IMR-90 (cell line): ENCODE measurements at places on chromosomes 11 and 22. TPM values are rescaled to one million over a fixed set of nuclear protein-coding genes. Genes with fewer than 3 reads are reported as not detected.

SMTNL1 gene
- not detected in 2 replicates for total RNA-seq

DNA sequence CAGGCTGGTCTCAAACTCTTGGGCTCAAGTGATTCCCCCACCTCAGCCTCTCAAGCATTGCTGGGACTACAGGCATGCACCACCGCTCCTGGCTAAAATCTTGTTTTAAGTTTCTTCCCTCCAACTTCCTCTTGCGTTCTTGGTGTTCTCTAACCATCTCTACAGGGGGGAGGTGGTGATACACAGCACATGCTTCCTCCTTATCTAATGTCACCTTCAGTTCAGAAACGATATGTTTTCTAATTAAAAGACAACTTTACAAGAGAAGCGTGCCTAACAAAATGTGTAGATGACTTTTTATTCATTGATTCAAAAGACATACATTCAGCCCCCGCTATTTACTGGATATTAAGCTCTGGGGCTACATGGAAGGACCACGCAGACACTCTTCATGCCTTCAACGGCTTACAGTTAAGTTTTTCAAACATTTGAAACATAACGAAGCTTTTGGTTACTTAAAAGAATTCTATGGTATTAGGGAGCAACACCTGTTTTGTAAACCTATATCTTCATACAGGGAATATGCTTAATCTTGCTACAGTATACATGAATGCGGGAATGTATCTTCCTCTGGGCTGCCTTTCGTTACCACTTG, 933 bp upstream of the DLAT start:
- no peaks in the 10 kb centered on the region for H3K4me1 ChIP-seq
- peak overlapping the region; percentile 70 for H3K4me3 ChIP-seq
- H3K36me3 ChIP-seq: peaks cover 8% of the 10 kb centered on the region

GRCh38 chr11:111162305-111162704, 83.2 kb upstream of the POU2AF2 start:
- peak; percentile 59 for DNase-seq
- H3K36me3 ChIP-seq: no peaks in the 10 kb centered on the region
- H3K27me3 ChIP-seq: no peaks in the 10 kb centered on the region
- H3K4me1 ChIP-seq: no peaks in the 10 kb centered on the region

DNA sequence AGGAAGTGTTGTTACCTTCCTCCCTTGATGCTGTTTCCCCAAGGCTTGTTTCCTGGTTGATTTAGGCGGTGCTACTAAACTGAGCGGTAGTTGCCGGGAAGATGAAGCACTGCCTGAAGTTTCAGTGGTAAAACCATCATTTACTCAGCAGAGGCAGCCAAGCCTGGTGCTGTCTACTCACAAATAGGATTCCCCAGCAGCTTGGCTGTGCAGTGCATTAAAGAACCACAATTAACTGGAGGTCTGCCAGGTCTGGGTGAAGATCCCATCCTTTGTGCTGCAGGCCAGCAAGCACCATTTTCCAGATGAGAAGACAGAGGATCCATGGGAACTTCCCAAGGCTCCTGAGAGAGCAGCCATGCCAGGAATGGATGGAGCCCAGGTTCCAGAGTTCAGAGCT, 231.9 kb upstream of the E2F8 start:
- H3K4me1 ChIP-seq: no peaks in the 10 kb centered on the region
- no peaks in the 10 kb centered on the region for H3K36me3 ChIP-seq
- no peak overlapping the region for H3K27ac ChIP-seq
- no peak for DNase-seq
- no peak overlapping the region for H3K4me3 ChIP-seq
